ENCODE measurements at places on chromosomes 12 and 14. TPM values are rescaled to one million over a fixed set of nuclear protein-coding genes. Genes with fewer than 3 reads are reported as not detected.

- H3K36me3 ChIP-seq, result no peaks in the 10 kb centered on the region
- H3K4me1 ChIP-seq, result peaks cover 28% of the 10 kb centered on the region
- peak overlapping the region; percentile 24 for H3K27ac ChIP-seq
- H3K27me3 ChIP-seq, result no peaks in the 10 kb centered on the region
- no peak for DNase-seq
Observed at GRCh38 chr12:123141615-123142517, 9.0 kb downstream of the PITPNM2 start.

- H3K4me3 ChIP-seq, result peak overlapping the region; percentile 93
- H3K4me1 ChIP-seq, result peaks cover 15% of the 10 kb centered on the region
- H3K36me3 ChIP-seq, result peaks cover 28% of the 10 kb centered on the region
Observed at GRCh38 chr12:118377884-118378470, 1.6 kb downstream of the SUDS3 start.

DNA sequence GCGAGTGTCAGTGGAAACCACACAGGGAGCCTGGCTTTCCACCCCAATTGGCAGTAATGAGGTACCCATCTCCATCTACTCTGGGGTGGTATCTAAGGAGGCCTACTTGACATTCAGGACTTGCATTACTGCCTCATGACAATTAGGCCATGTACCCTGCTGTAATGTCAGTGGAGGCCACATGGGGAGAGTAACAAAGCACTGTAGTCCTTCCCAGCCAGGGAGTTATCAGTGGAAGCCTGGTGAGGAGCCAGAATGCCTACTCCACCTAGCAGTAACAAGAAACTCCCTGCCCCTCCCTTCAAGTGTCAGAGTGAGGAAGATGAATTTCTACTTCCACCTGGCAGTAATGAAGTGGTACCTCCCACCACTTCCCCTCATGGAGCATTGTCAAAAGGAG lies 12.5 kb downstream of the TIMM9 start:
- H3K36me3 ChIP-seq, result peaks cover 24% of the 10 kb centered on the region
- H3K4me1 ChIP-seq, result peaks cover 3% of the 10 kb centered on the region
- no peak overlapping the region for H3K4me3 ChIP-seq
- no peak overlapping the region for H3K27ac ChIP-seq
- peak; percentile 4 for DNase-seq

DNA sequence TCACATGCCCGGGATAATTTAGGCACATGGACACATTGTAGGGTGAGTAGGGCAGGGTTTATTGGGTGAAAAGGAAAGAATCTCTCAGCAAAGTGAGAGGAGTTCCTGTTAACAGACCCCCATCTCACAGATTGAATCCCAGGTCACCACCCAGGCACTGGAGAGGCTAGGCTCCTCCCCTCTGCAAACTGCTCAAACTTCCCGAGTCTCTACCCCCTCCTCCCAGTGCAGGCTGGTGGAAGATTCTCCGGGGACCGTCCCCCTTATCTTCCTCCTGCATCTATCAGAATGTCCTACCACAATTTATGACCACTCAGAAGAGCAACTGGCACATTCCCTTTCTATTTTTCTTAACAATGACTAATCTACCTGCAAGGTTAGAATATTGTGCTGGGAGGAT lies 126.0 kb downstream of the NTF3 start:
- no peaks in the 10 kb centered on the region for H3K27me3 ChIP-seq
- H3K36me3 ChIP-seq, result no peaks in the 10 kb centered on the region
- no peak for DNase-seq
- H3K27ac ChIP-seq, result no peak overlapping the region
- H3K4me3 ChIP-seq, result no peak overlapping the region

GRCh38 chr14:91113829-91114078 lies at the start of gene DGLUCY:
TSS of gene DGLUCY (plus strand) at chr14:91114073. CDS start at chr14:91160295, 46,222 bp downstream.
- H3K4me3 ChIP-seq, result peak within 1 kb of the TSS; percentile 24
- H3K27ac ChIP-seq, result peak within 1 kb of the TSS; percentile 89
- no peaks in the 10 kb centered on the region for H3K27me3 ChIP-seq

GRCh38 chr12:88472248-88472647 lies 108.0 kb downstream of the KITLG start:
- no peaks in the 10 kb centered on the region for H3K36me3 ChIP-seq
- H3K27me3 ChIP-seq, result no peaks in the 10 kb centered on the region
- H3K4me3 ChIP-seq, result no peak overlapping the region
- no peak overlapping the region for H3K27ac ChIP-seq
- peak; percentile 26 for DNase-seq
- H3K4me1 ChIP-seq, result no peaks in the 10 kb centered on the region

DNA sequence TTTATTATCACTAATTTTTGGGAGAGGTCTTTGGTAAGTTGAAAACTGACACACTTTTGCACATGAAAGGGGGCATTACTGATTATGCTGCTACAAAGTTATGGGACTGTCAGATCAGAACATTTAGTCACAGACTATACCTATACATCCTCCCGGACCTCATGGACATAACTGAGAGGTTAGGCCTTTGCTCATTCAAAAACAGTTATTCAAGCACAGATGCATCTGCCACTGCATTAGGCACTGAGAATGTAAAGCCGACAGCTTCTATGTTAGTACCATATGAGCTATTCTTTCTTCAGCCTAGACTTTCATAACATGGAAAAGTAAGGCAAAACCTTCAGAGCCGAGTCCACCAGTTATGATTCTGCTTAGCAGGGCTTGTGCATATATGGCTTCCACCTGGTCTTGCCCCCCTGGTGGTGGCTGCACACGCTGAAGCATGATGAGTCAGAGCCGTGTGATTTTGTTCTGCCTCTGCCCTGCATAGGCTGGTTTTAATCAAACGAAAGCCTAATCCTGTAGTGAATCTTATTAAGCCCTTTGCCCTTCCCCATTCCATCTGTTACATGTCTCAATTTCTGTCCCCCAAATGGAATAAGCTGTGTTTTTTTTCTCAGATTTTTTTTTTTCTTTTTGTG lies 21.8 kb upstream of the RNU6-8 start:
- peak; percentile 61 for DNase-seq
- H3K27ac ChIP-seq, result peak overlapping the region; percentile 1
- H3K27me3 ChIP-seq, result no peaks in the 10 kb centered on the region
- H3K4me3 ChIP-seq, result no peak overlapping the region

- no peaks in the 10 kb centered on the region for H3K36me3 ChIP-seq
- no peak overlapping the region for H3K27ac ChIP-seq
- H3K27me3 ChIP-seq, result no peaks in the 10 kb centered on the region
Observed at GRCh38 chr12:97027482-97027881, 120.4 kb downstream of the NEDD1 start.

- no peaks in the 10 kb centered on the region for H3K27me3 ChIP-seq
- no peaks in the 10 kb centered on the region for H3K36me3 ChIP-seq
- H3K4me3 ChIP-seq, result no peak overlapping the region
- H3K27ac ChIP-seq, result no peak overlapping the region
- H3K4me1 ChIP-seq, result no peaks in the 10 kb centered on the region
- no peak for DNase-seq
Observed at GRCh38 chr12:88918161-88918560, 337.9 kb upstream of the KITLG start.

- no peaks in the 10 kb centered on the region for H3K27me3 ChIP-seq
- H3K27ac ChIP-seq, result no peak overlapping the region
- H3K4me3 ChIP-seq, result no peak overlapping the region
- no peak for DNase-seq
- H3K4me1 ChIP-seq, result peaks cover 17% of the 10 kb centered on the region
Observed at GRCh38 chr12:111448846-111449790, 43.4 kb downstream of the SH2B3 start.

DNA sequence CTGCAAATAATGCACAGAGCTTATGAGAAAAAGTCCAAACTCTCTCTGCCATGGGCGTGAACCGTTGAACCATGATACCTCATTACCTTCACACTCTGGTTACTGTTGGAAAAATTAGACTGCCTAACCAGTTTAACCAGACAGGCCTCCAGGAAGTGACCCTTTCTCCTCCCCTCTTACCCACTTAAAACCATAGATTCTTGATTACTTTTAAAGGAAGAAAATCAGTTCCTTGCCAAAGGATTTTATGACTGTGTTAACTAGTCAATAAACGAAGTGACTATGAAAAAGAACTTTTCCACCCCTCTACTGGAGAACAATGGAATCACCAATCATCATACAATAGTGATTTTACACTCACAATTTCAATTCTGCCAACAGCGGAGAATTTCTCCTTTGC lies 254.0 kb upstream of the ATP2B1 start:
- H3K4me3 ChIP-seq, result no peak overlapping the region
- H3K27ac ChIP-seq, result no peak overlapping the region
- no peaks in the 10 kb centered on the region for H3K4me1 ChIP-seq
- no peaks in the 10 kb centered on the region for H3K36me3 ChIP-seq

GRCh38 chr12:124747426-124748161 lies 116.1 kb downstream of the SCARB1 start:
- DNase-seq, result peak; percentile 76
- no peaks in the 10 kb centered on the region for H3K4me1 ChIP-seq
- H3K27me3 ChIP-seq, result no peaks in the 10 kb centered on the region
- no peaks in the 10 kb centered on the region for H3K36me3 ChIP-seq

DNA sequence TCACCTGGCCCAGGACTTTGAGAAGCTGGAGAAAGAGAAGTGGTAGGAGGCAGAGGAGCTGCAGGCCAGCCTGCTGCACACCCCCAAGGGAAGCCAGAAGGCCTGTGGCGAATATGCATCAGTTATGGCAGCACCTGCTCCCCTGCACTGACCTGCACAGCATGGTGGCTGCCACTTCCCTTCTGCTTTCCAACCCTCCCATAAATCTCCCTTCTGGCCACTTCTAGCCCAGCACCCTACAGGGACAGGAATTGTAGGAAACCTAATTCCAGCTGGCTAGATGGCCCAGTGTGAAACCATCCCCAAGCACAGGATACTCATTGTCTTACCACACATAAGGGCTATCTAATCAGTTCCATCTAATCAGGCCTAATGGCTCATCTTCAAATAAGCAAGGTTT lies 136.3 kb downstream of the TBX3 start:
- no peaks in the 10 kb centered on the region for H3K4me1 ChIP-seq
- DNase-seq, result no peak
- no peaks in the 10 kb centered on the region for H3K36me3 ChIP-seq
- no peak overlapping the region for H3K27ac ChIP-seq
- H3K27me3 ChIP-seq, result no peaks in the 10 kb centered on the region

GRCh38 chr14:24688030-24688658 lies 54.2 kb upstream of the GZMB start:
- peaks cover 5% of the 10 kb centered on the region for H3K27me3 ChIP-seq
- no peaks in the 10 kb centered on the region for H3K36me3 ChIP-seq
- H3K4me3 ChIP-seq, result no peak overlapping the region
- no peaks in the 10 kb centered on the region for H3K4me1 ChIP-seq

GRCh38 chr12:71755146-71755892 lies 656 bp downstream of the RAB21 start:
- peak overlapping the region; percentile 91 for H3K4me3 ChIP-seq
- no peaks in the 10 kb centered on the region for H3K27me3 ChIP-seq
- H3K4me1 ChIP-seq, result peaks cover 2% of the 10 kb centered on the region

CD69 gene
- polyA plus RNA-seq, result not detected

OTOGL gene
- polyA plus RNA-seq, result 9.4 TPM

HOXC12 gene
- polyA plus RNA-seq, result not detected

NT5DC3 gene
- polyA plus RNA-seq, result 0.91 TPM

DAO gene
- polyA plus RNA-seq, result 0.72 TPM

ADIPOR2 gene
- 5.8 TPM for polyA plus RNA-seq

TMEM30B gene
- polyA plus RNA-seq, result 0.32 TPM

WNT1 gene
- not detected for polyA plus RNA-seq
